ENCODE measurements at places on chromosomes 1 and 21.

DNA sequence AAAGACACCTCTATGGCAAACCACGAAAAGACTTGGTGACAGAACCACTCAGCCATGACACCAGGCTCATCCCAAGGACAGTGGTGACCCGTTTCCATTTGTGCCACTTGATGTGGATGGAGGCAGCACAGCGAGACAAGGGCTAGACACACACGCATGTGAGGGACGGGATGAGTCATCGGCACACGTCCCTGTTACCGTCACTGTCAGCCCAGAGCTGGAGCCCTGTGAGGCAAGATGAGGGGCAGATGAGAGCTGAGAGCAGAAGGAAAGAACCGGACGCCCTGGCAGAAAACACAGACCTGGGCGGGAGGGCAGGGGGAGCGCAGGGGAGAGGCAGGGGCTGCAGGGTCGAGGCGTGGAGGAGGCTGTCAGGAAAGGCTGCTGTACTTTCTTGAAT lies 57.8 kb downstream of the SIK1 start:
- DNase-seq, result no peak

DNA sequence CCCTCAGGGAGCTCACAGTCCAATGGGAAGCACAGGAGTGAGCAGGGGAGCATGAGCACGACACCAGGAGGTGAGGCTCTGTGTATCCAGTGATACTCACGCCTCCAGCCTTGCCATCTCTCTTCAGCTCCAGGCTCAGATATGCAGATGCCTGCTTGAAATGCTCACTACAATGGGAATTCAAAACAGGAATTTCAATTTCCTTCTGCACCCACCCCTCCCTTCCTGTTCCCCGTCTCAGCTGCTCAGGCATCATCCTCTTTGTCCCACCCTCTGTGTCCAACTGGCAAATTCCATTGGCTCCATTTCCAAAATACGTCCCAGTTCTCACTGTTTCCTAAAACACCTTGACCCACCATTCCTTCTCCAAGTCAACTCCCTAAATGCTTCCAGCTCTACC lies 58.9 kb downstream of the FBXO2 start:
- no peak for DNase-seq

DNA sequence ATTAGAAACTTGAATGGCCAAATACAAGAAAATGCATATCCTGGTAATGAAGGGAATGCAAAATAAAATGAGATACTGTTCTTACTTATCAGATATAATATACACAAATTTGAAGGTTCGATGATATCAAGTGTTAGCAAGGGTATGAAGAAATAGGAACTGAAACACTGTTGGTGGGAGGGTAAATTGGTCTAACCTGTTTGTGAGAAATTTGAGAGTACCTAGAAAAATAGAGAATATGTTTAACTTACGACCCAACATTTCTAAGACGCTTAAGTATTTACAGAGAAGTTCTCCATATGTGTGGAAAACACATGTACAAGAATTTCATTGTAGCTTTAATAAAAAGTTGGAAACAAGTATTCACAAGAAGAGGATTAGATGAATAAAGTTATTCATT lies 25.9 kb downstream of the ATG4C start:
- no peak for DNase-seq

DNA sequence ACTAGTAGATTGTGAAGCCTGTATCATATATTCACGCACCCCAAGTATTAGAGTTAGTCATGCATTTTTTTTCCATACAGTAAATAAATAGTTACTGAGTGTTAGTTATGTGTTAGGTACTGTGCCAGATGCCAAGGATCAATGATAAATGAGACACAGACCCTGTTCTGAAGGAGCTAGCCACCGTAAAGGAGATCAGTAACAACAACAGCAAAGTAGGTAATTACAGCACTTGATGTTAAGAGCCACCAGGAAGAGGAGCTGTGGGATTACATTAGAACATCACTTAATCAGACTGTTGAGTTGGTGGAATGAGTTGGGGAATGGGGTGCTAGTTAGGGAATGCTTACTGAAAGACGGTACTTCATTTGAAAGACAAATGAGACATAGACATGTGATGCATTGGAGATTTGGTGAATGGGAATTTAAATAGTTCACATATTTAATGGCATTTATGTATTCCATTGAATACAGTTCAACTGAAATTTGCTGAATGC lies 21.0 kb downstream of the PRKAA2 start:
- no peak for DNase-seq
